ENCODE measurements at places on chromosomes 4 and X.

DNA sequence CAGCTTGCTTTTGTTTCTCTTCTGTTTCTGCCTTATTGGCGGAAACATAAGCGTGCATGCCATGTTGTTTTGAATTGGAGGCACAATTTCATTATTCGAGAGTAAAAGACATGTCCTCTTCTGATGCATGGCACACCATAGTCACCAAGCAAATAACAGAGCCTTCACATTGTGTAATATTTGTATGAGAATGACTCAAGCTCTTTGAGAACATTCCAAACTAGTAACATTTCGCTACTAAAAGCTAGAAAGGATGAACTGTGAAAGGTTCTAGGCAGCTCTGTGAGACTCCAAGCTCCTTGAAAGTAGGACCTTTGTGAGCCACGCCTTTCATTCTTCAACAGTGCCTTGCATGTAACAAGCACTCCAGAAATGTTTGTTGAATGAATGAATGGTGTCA lies 9.2 kb upstream of the ANXA3 start:
- DNase-seq: no peak

- DNase-seq: no peak
Observed at GRCh38 chrX:140767646-140768045, 58.1 kb downstream of the LINC00632 start.

- no peak for DNase-seq
Observed at GRCh38 chr4:164948975-164949374, 28.5 kb downstream of the TRIM61 start.

DNA sequence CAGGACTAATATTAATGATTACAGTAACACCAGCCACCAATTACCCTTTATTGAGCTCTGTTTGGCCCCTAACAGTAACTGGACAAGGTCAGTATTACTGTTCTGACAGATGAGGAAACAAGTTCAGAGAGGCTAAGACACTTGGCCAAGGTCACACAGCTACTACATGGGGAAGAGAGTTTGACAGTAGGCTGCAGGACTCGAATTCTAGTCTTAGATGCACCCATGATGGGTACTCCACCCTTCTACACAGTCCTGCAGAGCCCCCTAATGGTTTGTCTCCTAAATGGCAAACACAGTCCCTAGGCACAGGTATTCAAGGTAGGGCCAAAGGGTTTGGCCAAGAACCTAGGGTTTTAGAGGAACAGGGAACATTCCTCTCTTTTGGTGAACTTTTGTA lies 93.9 kb downstream of the NSUN7 start:
- DNase-seq: peak; percentile 3

- no peak for DNase-seq
Observed at GRCh38 chr4:125382995-125383394, 68.2 kb downstream of the FAT4 start.

- DNase-seq: no peak
Observed at GRCh38 chr4:157045507-157046127, 30.3 kb upstream of the GLRB start.

DNA sequence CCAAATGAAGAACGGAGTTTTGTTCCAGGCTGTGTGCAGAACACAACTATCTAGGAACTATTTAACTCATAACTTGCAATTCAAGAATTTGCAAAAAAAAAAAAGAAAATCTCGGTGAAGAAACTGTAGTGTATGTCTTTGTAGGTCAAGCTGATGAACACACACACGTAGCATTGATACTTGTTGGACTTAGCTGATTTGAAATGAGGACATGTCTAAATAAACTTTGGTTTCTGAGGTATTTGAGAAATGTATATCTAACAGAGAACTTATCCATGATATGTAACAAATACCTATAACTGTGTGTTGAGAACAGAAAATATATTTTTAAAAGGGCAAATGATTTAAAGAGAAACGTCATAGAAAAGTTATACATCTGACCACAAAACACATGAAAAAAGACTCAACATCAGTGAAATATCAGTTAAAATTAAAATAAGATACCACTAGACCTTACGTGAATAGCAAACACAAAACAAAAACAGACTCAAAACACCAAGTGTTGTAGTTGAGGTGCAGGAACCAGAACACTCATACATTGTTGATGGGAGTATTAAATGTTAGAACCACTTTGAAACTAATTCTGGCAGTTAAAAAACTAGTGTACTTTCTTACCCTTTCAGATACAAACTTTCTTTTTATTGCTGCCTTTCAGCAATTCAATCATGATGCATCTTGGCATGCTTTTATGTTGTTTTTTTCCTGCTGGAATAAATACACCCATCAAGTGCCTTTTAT lies 1535.8 kb upstream of the PCDH10 start:
- no peak for DNase-seq

GRCh38 chrX:30800901-30801300 lies 88.2 kb downstream of the TAB3 start:
- DNase-seq: no peak

DNA sequence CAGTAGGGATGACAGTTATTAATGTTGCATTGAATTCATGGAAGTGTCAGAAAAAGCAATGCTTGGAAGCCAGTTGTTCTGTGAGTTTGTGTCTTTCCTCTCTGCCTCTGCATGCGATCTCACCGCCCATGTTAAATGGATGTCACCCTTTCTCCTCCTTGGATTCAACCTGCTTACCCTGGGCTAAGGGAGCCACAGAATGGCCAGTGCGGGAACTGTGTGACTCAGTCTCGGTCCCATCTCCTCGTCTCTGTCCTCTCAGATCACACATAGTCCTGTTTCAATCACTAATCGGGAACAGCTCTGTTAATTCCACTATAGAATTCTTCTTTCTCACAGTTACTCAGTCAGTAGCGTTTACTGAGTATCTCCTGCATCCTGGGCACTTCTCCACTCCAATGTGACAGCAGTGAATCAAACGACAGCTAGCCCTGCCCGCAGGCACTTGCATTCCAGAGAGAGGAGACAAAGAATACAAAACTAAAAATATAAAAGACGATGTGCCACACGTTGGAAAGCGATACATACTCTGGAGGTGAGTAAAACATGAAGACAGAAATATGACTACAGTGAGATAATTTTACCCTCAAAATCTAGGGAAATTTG lies 53.6 kb upstream of the TLR3 start:
- DNase-seq: no peak

DNA sequence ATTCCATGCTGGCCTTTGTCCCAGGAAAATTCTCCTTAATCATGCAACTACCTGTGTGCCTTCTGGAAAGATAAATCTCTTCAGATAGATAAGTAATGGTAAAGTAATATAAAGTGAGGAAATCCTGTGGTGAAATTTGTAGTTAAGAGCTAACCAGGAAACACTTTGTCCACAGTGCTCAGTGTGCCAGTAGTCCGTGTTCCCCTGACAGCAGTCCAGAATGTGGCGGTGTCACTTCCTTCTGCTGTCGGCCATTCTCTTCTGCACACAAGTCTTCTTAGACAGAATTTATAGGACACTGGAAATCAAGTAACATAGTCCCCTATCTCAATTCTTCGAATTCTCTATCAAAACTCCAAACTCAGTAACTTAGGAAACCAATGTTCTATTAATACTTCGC lies 5.7 kb upstream of the CXXC4 start:
- DNase-seq: no peak

DNA sequence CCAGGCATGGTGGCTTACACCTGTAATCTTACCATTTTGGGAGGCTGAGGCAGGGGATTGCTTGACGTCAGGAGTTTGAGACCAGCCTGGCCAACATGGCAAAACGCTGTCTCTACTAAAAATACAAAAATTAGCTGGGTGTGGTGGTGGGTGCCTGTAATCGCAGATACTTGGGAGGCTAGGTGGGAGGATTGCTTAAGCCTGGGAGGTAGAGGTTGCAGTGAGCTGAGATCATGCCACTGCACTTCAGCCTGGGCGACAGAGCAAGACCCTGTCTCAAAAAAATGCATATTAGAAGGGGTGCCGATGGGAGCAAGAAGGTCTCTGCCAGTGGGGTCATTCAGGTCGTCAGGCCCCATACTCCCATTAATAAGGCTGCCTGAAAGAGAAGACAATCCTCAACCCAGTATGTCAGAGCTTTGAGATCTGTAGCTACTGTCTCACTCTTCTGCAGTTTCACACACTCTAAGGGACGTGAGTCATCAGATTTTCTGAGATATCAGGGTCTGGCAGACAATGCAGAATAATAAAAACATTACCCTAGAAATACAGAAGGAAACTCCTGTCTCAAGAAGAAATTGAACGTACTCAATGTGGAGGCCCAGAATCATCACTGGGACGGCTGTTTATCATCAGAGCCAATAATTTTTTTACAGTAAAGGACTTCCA lies 176.7 kb upstream of the FAT1 start:
- no peak for DNase-seq

- DNase-seq: no peak
Observed at GRCh38 chrX:116462822-116463221, at the start of gene CT83. CT83 (minus strand) TSS chrX:116462976; CDS start chrX:116462856, 120 bp downstream.

- DNase-seq: no peak
Observed at GRCh38 chr4:125125276-125125675, 189.5 kb upstream of the FAT4 start.

DNA sequence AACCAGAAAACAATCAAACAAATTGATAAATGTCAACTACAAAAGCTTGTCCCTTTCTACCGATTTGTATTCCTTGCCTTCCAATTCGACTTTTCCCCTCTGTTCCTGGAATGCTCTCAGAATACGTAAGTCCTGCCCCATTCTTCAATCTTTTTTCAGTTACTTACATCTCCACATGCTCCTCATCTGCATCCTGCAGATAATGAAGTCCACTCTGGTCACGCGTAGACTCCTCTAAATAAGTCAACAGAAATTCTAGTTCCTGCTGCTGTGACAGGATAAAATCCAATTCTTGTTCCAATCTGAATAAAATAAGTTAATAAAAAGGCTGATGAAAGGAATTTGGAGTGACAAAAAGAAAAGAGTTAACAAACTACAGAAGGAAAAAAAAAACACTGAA lies 34.4 kb upstream of the RBM41 start:
- DNase-seq: no peak

DNA sequence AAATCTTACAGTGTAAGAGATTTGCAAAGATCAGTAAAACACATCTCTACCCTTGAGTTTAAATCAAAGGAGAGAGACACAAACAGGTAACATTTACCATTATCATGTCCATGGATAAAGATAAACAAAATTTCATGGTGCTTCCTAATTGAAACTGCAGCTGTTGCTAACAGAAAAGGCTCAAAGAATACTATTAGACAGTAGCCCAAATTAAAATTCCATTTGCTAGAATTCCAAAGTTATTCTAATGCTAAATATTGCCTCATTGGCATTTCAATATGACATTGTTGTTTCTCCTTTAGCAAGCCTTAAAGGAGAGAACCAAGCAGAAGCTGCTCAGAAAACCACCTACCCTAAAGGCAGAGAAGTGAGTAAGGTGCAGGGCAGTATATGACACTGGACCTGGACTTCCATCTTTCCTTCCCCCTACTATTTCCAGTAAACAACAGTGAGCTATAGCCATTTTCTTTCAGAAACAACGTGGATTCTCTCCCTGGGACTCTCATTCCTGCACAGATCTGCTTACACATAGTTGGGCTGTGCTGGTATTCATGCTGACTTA lies 19.5 kb upstream of the ZCCHC13 start:
- no peak for DNase-seq
